ENCODE measurements at places on chromosomes 4 and X. TPM values are rescaled to one million over a fixed set of nuclear protein-coding genes. Genes with fewer than 3 reads are reported as not detected.

DNA sequence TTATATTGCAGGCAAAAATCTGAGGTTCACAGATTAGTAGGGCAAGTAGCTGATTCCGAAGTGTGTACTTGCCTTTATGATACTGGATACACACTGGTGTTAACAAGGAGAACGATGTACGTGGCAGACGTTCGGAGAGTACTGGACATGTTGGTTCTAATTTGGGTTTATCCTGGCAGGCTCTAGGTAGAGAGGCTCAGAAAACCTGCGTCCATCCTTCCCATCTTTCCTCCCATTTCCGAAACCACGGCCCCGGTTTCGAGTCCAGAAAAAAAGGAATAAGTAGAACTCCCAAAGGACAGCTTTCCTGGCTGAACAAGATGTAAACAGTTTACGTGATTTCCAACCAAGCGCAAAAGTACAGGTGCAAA lies 351 bp upstream of the SLC30A9 start:
- peak; percentile 1 for DNase-seq

Gene CFAP99
- polyA plus RNA-seq, result 0.15 TPM

GRCh38 chrX:13364230-13364857 lies 44.5 kb upstream of the ATXN3L start:
- no peak for DNase-seq

DNA sequence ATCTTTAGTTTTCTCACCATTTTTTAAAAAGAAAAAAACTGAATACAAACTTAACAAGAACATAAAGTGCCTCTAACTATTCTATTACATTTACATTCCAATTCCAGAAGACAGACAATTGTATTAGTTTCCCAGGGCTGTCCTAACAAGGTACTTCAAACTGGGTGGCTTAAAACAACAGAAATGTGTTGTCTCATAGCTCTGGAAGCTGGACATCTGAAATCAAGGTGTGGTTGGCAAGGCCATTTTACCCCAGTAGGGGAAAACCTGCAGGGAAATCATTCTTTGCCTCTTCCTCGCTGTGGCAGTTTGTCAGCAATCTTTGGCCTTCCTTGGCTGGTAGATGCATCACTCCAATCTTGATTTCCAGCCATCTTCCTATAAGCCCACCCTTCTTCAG lies 37.5 kb upstream of the TMEM33 start:
- no peak for DNase-seq
